GM12878 (cell line): ENCODE measurements at places on chromosomes 4 and X. TPM values are rescaled to one million over a fixed set of nuclear protein-coding genes. Genes with fewer than 3 reads are reported as not detected.

The GALNT7 gene
- 27.6 and 32.5 TPM in 2 replicates for polyA plus RNA-seq

The PCDH19 gene
- not detected in 2 replicates for polyA plus RNA-seq

The GPAT3 gene
- 0.43 and 0.90 TPM in 2 replicates for polyA plus RNA-seq

The TLL1 gene
- polyA plus RNA-seq, result 0.05 TPM in 2 replicates

The RNF4 gene
- polyA plus RNA-seq, result 87.5 and 88.9 TPM in 2 replicates

The HPF1 gene
- polyA plus RNA-seq, result 74.7 and 76.3 TPM in 2 replicates
